ENCODE measurements at places on chromosomes 3 and 15.

- no peak for DNase-seq
These were observed 8.1 kb downstream of the GOLGA6L2 start for GRCh38 chr15:23438816-23439466.

- no peak for DNase-seq
These were observed 38.1 kb downstream of the TRAK1 start for GRCh38 chr3:42129014-42129953.

GRCh38 chr3:36476286-36476942, 96.1 kb downstream of the STAC start:
- no peak for DNase-seq

DNA sequence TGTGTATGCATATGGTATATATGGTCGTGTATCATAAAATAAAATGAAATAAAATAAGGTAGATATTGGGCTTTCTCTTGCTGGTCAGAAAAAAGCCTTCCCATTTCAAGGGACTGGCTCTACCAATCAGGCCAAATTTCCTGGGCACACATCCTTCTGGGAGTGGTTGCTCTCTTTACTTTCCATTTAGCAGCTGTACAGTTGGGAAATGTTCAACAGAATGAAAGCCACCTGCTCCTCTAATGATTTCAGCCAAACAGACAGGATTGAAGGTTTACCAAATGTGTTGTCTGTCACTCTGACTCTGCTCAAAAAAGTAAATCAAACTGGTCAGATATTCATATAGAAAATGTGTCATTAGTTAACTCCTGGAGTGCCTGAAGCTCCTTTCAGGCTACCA, 380.4 kb downstream of the ROBO2 start:
- peak; percentile 1 for DNase-seq

DNA sequence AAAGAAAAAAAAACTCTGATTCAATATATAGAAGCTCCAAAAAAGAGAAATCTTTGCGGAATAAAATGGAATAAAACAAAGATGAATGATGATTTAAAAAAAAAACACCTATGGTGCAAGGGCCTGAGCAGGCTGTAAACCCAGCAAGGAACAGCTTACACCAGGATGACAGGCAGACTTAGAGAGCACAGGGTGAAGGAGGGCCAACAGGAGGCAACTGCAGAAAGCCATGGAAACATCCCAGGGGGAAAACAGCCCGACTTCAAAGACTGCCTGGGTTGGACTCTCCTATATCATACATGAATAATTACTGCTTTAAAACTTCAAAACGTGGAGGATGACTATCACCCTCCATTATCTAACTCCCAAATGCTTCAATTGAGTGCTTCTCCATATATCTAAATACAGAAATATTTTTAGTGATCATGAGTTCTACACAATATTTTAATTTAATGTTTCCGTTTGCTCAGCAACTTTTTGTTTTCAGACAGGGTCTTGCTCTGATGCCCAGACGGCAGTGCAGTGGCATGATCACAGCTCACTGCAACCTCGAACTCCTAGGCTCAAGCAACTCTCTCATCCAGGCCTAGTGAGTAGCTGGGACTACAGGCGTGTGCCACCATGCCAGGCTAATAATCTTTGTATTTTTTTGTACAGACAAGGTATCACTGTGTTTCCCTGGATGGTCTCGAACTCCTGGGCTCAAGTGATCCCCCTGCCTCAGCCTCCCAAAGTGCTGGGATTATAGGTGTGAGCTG, 456.2 kb downstream of the TBL1XR1 start:
- DNase-seq = no peak

GRCh38 chr3:103218793-103219192, 784.0 kb downstream of the ZPLD1 start:
- DNase-seq = no peak

- no peak for DNase-seq
These were observed 151.8 kb downstream of the SYNPR start for GRCh38 chr3:63429905-63430304.

All from NCI-H1417 (cell line).